Calu3 (cell line): ENCODE measurements at places on chromosomes 4 and X. TPM values are rescaled to one million over a fixed set of nuclear protein-coding genes. Genes with fewer than 3 reads are reported as not detected.

- H3K4me1 ChIP-seq: no peaks in the 10 kb centered on the region
- H3K27ac ChIP-seq: no peak overlapping the region
- no peak overlapping the region for H3K4me3 ChIP-seq
- no peaks in the 10 kb centered on the region for H3K36me3 ChIP-seq
These were observed 49.2 kb upstream of the SCRG1 start for GRCh38 chr4:173448103-173448502.

Gene OTC
- not detected in 2 replicates for total RNA-seq

DNA sequence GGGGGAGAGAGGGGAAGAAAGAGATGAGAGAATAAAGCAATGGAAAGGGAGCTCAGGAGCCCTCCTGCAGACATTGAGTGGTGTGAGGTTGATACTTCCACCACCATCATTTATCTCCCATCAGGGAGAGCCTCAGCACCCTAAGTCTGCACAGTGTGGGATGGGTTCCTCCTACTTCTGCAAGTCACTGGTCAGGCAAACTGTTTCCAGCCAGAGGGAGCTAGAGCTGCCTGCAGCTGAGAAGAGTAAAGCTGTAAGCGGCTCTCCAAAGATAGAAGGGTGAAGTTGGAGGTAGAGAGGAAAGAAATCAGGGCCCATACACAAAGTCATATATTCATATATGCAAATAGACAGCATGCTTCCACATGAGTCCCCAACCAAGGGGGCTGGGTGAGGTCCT lies 21.9 kb upstream of the ZNF81 start:
- H3K4me3 ChIP-seq: no peak overlapping the region
- DNase-seq: no peak
- H3K27me3 ChIP-seq: no peaks in the 10 kb centered on the region
- no peak overlapping the region for H3K27ac ChIP-seq

GRCh38 chr4:73308286-73308685 lies 49.7 kb upstream of the ANKRD17 start:
- H3K4me1 ChIP-seq: no peaks in the 10 kb centered on the region
- H3K4me3 ChIP-seq: no peak overlapping the region
- no peak for DNase-seq
- H3K36me3 ChIP-seq: no peaks in the 10 kb centered on the region
- no peaks in the 10 kb centered on the region for H3K27me3 ChIP-seq
- no peak overlapping the region for H3K27ac ChIP-seq

GRCh38 chr4:105560421-105560848 lies 8.0 kb downstream of the ARHGEF38 start:
- H3K27ac ChIP-seq: no peak overlapping the region
- H3K27me3 ChIP-seq: no peaks in the 10 kb centered on the region
- DNase-seq: no peak

Gene MAGEA11
- total RNA-seq: not detected in 2 replicates
